ENCODE measurements at places on chromosomes 12 and 14. TPM values are rescaled to one million over a fixed set of nuclear protein-coding genes. Genes with fewer than 3 reads are reported as not detected.

GRCh38 chr12:12171991-12172511, 94.8 kb downstream of the LRP6 start:
- no peak for DNase-seq

DNA sequence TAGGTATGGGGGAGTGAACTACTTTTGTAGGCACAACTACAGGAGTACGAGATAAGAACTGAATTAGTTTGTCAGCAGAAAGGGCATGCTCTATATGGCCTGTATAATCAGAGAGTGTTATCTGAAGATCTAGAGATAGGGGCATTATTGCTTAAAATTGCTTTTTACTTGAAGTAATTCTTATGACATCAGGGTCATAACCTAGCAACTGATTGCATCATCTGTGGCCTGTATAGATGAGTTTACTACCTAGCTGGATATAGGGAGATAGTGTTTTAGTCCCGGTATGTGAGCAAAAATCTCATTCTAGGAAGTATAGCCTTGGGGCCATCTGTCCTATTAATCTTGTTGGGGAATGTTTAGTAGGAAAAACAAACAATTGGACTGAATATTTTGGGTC, 142.7 kb downstream of the TMEM117 start:
- no peak for DNase-seq

DNA sequence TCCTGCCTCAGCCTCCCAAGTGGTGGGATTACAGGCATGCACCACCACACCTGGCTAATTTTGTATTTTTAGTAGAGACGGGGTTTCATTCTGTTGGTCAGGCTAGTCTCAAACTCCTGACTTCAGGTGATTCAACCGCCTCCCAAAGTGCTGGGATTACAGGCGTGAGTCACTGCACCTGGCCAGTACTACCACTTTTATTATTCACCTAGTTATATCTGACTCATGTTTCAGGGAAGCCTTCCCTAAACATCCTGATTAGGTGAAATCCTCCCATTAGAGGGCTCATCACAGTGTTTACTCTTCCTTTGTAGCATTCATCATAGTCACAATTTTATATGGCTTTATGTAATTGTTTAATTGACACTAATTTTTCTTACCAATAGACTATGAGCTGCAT, 295.3 kb upstream of the SOX5 start:
- no peak for DNase-seq

DNA sequence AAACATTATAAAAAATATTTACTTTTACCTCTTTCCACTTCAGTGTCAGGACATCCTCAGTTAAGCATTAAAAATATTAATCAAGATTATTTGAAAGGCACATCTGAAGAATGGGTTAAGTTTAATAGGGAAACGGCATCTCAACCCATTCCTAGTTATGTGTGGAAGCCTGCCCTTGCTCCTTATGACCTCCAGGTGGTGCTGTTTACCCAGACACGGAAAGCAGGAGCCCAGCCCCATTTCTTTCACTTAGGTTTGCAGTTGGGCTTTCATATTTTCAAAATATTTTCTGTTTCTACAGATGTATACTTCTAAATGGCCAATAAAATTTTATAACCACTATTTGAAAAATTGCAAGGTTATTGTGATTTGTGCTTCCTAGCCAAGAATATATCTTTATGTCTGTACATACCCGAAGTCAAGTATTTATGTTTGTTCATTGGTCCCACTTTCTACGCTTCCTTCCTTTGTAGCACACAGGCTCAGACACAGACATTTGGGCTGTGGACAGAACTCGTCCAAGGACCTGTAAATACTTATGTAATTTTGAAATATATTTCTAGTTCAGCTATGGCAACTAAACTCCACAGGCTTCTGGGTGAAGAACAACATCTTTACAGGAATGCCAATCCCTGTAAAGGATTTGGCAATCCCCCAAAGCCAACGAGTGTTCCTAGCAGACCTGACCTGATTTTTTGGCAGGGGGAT, 247.1 kb downstream of the AKAP6 start:
- no peak for DNase-seq

GRCh38 chr12:49388682-49389386, 21.6 kb downstream of the SPATS2 start:
- no peak for DNase-seq

DNA sequence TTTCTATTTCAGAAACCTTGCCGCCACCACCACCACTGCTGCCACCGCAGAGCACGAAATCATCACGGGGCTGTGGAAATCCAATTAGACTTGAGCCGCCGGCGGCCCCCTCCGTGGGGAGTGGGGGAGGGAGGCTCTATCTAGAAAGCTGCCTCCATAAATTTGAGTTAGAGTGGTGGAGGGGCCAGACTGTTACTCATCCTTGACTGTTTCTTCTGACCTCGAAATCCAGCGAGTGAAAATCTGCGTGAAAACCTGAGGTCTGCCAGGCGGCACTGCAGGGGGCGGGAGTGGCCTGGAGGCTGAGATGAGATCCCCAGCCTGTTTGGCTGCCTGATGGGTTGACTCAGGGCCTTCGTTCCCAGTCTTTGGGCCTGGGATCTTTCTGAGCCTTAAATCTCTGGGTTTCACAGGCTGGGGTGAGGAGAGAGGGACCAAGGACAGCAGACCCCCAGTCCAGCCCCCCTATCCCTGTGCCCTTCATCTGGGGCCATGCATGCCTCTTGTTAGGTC, 29.9 kb downstream of the TSPAN9 start:
- no peak for DNase-seq

DNA sequence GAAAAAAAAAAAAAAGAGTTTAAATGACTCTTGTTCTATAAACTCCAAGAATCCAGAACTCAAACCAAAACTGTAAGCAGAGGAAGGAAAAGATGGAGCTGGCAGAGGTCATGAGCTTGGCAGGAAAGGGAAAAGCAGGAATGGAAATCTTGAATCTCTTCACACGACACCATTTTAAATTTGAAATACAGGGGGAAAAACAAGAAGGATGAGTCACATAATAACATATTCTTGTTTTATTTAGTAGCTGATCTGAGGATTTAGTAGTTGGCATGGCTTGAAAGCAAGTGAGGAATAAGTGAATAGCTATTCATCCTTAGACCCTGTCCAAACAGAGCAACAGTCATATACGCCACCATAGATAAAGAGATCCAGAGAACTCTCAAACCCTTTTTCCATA, 35.0 kb downstream of the EPS8 start:
- no peak for DNase-seq

- DNase-seq = no peak
Measured at GRCh38 chr12:20004952-20005351, 363.4 kb upstream of the PDE3A start.

DNA sequence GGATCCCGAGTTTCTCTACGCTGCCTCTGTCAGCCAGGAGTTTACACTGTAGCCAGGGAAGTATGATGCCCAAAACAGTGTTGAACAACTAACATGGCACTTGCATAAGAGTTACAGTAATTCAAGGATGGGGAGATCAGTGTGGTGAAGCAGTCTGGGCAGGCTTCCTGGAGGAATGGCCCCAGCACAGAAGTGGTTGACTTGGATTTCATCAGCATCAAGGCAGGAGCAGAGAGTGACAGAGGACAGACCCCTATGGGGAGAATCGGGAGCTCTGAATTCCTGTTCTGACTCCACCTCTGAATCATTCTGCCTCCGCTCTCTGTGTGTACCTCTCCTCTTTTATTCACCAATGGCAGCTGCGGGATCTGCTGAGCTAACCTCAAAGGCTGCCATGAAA, 124.5 kb downstream of the KCNA5 start:
- DNase-seq = no peak

GRCh38 chr14:86646696-86647690, 1117.0 kb downstream of the FLRT2 start:
- no peak for DNase-seq

- DNase-seq = no peak
Measured at GRCh38 chr12:69389831-69390230, 30.3 kb downstream of the YEATS4 start.

The GUCY2C gene
- total RNA-seq = not detected

The NCAPD2 gene
- total RNA-seq = 39.3 TPM

The TEX52 gene
- total RNA-seq = not detected

The ZBTB42 gene
- total RNA-seq = 6.4 TPM

The CCDC177 gene
- 0.22 TPM for total RNA-seq

All from esophagus squamous epithelium (tissue), 5 donors.